NCI-H1417 (cell line): ENCODE measurements at places on chromosomes 7 and 10.

GRCh38 chr7:43647339-43647672 is 64.4 kb downstream of the STK17A start:
- no peak for DNase-seq

DNA sequence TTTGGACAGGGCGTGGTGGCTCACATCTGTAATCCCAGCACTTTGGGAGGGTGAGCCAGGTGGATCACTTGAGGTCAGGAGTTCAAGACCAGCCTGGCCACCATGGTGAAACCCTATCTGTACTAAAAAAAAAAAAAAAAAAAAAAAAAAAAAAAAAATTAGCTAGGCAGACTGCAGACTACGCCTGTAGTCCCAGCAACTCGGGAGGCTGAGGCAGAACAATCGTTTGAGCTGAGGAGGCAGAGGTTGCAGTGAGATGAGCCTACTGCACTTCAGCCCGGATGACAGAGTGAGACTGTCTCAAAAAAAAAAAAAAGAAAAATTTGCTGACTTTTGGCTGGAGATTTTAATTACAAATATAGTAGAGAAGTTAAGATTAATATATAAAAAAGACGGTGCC is 104.0 kb downstream of the HIPK2 start:
- no peak for DNase-seq

- DNase-seq = no peak
Measured at GRCh38 chr10:124614003-124614659, 130.0 kb downstream of the FAM53B start.

- DNase-seq = no peak
Measured at GRCh38 chr7:43756368-43757072, 2.0 kb upstream of the BLVRA start.
